ENCODE measurements at places on chromosomes 2 and 18.

- no peak for DNase-seq
Measured at GRCh38 chr2:42978175-42978886, 185.9 kb upstream of the HAAO start.

GRCh38 chr18:58776084-58776483 lies 88.6 kb upstream of the ZNF532 start:
- no peak for DNase-seq

DNA sequence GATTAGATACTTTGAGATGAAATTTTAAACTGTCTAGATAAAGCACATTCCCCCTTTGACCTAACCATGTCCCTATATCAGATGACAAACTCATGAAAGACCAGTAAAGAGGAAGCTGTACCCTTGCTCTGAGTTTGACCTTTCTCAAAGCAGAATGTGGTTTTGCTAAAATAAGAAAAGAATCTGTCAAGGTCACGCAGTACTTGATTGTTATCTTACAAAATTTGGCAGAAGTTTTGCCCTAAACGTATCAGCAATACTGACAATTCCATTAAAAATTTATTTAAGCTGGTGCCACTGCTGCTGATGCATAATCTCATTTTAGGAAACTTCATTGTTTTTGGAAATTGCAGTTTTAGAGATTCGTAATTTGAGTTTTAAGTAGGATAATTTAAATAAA lies 31.2 kb upstream of the GALM start:
- DNase-seq = no peak

GRCh38 chr2:186771395-186771794 lies 77.5 kb downstream of the FAM171B start:
- no peak for DNase-seq

- no peak for DNase-seq
Measured at GRCh38 chr2:18339326-18339725, 221.1 kb downstream of the RDH14 start.

DNA sequence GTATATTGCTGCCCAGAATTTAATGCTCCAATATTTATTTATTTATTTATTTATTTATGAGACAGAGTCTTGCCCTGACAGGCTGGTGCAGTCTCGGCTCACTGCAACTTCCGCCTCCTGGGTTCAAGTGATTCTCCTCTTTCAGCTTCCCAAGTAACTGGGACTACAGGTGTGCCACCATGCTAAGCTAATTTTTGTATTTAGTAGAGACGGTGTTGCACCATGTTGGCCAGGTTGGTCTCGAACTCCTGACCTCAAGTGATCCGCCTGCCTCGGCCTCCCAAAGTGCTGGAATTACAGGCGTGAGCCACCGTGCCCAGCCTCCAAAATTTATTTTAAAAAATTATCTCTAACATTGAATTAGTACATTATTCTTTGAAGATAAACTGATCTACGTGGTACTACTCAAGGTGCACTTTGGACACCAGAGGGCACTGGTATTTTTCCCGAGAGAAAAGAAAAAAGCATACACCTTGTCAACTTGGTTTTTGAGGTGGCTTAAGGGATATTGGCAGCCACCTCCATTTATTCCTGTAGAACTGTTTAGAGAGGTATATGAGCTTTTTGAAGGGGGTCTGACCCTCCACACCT lies 1.4 kb upstream of the IDH1 start:
- no peak for DNase-seq

DNA sequence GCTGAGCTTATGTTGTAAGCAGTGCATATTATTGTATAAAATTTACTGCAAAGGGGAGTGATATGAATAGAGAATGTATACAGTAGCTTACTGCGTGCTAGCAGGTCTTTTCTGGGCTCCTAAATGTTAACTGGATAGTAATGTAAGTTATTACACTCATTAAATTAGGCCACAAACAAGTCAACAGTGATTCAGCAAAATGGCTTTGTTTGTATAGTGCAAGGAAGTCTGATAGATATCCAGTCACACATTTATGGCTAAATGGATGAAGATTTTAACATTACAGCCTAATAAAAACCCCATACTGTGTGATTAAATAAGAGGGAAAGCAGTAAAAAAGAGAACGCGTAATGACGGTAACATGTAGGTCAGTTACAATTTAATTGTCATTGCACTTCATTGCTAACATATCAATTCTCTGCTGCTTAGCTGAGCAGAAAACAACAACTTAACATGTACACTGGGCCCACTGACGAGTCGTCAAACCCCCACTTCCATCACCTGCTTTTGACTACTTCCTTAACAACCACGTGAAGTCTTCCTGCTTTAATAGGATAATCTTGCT lies 665.0 kb upstream of the FANCL start:
- no peak for DNase-seq

DNA sequence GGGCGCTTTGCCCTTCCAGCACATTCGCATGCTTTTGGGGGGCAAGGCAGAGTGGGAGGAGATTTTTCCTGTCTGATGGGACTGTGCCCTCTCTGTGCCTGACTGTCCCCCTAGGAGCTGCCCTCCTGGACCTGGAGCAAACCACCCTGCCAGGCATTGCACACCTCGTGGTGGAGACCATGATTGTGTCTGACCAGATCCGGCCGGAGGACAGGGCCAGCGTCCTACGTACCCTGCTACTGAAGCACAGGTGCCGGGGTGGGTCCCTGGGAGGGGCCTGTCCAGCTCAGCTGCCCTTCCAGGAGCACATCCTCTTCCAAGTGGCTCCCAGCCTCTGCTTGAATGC lies 5.3 kb downstream of the SLC4A3 start:
- no peak for DNase-seq

GRCh38 chr18:79947054-79947755 lies 4.2 kb downstream of the SLC66A2 start:
- no peak for DNase-seq

DNA sequence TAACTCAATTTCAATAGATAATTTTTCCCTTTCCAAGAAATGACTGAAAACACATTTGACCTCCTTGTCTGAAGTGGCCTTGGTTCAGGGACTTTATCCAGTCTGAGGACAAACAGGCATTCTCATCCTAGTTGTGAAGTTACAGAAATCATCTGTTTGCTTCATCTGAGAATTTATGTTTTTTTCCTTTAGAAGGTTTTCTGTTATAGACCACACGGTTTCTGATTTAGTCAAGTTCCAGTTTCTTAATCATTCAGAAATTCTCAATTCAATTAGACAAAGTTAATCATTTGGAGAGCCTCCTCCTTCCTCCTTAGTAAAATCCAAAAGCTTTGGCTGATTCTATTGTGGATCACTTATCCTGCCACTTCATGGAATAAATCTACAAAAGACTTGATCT lies 60.9 kb downstream of the ICOS start:
- DNase-seq = no peak

- DNase-seq = no peak
Measured at GRCh38 chr2:207632575-207633493, 7.6 kb upstream of the METTL21A start.

GRCh38 chr18:26470011-26470637 lies 78.2 kb downstream of the KCTD1 start:
- no peak for DNase-seq

DNA sequence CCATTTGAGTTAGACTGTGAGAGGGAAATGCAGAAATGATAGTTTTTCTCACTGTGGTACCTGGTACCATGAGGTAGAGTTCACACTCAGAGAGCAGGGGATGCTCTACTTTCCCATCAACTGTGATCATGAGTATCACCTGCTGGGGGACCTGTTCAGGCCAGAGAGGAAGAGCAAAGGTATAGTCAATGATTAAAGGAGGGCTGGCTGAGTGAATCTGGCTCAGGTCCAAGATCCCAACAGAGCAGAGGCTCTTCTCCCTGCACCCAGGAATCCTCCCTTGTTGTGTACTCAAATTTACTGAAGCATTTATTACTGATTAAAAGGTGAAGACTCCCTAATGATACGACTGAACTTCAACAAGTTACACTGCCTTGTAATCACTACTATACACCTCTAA lies 104.6 kb upstream of the CHRNA1 start:
- no peak for DNase-seq

DNA sequence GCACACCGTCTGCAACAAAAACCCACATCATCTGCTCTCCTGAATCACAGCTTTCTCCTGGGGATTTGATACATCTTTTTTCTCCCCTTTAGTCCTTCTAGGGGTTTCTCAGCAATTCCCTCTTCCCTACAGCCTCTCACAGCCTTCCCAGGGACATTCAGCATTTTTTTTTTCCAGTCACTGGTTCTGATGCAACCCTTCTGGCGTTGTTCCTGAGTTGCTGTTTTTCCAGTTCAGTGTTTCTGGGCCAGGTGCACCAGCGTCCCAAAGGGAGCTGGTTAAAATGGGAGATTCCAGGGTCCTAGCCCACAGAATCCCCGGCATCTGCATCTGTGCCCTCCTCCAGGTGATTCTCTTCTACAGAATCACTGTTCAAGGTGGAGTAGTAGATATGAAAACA lies 36.1 kb downstream of the ADCY3 start:
- DNase-seq = no peak

Data from T-helper 2 cell (primary cell).